ENCODE measurements at places on chromosomes 7 and 10.

- H3K36me3 ChIP-seq: no peaks in the 10 kb centered on the region
- H3K27ac ChIP-seq: no peak overlapping the region
- no peaks in the 10 kb centered on the region for H3K27me3 ChIP-seq
Measured at GRCh38 chr7:19665399-19666008, 43.3 kb downstream of the POLR1F start.

DNA sequence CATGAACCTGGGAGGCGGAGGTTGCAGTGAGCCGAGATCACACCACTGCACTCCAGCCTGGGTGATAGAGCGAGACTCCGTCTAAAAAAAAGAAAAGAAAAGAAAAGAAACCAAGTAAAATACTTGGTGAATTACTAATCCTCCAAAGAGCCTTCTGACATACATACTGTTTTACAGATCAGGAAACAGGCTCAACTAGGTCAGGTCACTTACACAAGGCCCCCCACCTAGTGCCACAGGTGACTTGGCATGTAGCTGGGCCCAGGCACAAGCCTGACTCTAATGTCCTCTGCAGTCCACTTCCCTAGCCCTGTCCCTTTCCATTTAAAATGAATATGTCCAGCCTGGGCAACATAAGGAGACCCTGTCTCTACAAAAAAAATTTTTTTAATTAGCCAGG is 157.0 kb downstream of the TPST1 start:
- no peak overlapping the region for H3K27ac ChIP-seq
- no peaks in the 10 kb centered on the region for H3K27me3 ChIP-seq
- no peak for DNase-seq
- no peaks in the 10 kb centered on the region for H3K4me1 ChIP-seq

DNA sequence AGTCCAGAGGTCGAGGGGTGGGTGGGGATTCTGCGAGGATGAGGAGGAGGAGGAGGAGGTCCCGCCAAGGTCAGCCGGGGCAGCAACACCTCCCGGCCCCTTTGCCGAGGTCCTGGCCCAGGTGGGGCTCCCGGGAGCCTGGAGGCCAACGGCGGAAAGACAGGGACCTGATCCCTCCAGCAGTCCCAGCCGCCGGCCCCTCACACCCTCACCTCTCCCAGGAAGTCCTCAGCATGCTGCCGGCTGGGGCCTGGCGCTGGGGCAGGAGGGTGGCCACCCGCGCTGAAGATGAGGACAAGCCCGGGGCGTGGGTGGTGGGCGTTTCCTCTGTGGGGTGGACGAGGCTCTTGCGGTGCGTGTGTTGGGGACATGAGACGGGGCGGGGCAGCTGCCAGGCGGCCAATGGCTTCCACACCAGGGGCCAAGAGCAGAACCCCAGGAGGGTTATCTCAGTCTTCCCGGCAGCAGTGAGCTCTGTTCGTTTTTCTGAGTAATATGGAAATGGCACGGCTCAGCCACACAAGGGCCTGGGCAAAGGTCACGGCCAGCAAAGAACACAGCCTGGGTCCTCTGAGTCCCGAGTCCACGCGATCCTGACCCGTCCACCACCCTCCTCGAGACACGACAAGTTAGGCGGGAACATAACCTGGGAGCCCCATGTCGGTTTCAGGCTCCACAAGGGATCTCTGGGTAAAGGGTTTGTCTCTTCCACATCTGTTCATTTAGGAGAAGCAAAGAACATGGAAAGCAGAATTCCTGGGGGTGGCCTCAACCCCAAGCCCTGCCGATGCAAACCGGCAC is 82.9 kb upstream of the PDGFA start:
- peak overlapping the region; percentile 18 for H3K27ac ChIP-seq
- H3K4me1 ChIP-seq: peaks cover 16% of the 10 kb centered on the region
- H3K4me3 ChIP-seq: no peak overlapping the region

DNA sequence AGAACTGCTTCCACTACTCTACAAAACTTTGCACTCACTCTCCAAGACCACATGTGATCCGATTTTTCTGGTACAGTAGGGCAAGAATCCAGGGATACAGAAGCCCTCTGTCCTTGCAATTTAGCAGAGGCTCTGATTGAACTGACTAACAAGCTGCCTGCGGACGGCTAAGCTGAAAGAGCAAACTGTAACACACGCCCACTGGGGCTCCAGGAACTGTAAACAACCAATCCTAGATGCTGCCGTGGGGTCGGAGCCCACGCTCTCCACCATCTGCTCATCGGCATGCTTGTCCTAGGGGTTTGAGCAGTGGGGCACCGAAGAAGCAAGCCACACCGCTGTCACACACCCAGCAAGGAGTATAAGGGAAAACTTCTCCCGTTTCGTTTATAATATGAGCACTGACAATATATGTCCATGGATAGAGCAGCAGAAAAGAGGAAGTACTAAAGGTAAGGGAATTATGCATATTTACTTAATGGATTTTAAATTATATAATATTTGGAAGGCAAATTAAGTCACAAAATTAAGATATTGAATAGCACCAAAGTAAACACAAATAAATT is 634.4 kb upstream of the POT1 start:
- H3K36me3 ChIP-seq: no peaks in the 10 kb centered on the region
- H3K4me1 ChIP-seq: no peaks in the 10 kb centered on the region
- H3K27ac ChIP-seq: no peak overlapping the region
- DNase-seq: no peak
- H3K4me3 ChIP-seq: no peak overlapping the region
- H3K27me3 ChIP-seq: no peaks in the 10 kb centered on the region

DNA sequence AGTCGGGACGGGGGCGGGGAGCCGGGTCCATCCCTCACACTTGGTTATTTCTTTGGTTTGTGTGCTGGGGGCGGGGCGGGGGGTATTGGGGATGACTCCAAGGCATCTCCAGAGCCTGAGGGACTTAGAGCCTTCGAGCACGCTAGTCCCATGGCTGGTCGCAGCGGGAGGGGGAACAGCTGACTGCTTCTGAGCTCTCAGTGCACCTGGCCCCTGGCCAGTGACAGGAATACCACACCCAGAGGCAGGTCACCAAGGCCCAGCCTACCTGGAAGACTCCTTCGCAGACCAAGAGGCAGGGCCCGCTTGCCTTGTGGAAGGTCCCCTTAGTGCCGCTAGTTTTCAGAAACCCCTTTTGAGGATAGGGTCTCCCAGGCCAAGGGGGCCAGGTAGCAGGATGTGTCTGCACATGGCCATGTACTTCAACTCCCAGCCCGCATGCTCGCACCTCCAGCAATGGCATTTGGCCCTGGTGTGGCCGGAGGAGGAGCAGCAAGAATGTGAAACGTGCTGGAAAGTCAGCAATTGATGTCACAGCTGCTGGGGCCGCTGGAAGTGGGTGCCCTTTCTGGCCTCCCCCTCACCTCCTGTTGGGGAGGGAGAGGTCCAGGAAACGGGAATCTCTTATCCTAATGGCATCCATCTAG is 40.3 kb downstream of the AGAP3 start:
- H3K4me1 ChIP-seq: peaks cover 6% of the 10 kb centered on the region
- H3K36me3 ChIP-seq: no peaks in the 10 kb centered on the region
- DNase-seq: no peak
- no peaks in the 10 kb centered on the region for H3K27me3 ChIP-seq
- H3K27ac ChIP-seq: no peak overlapping the region
- no peak overlapping the region for H3K4me3 ChIP-seq

All from testis (tissue), 5 donors.